Pons (tissue), 1 donor: ENCODE measurements at places on chromosomes 3 and 15.
A peak's percentile ranks its signal among the peaks of the same experiment; 100 is the strongest.

DNA sequence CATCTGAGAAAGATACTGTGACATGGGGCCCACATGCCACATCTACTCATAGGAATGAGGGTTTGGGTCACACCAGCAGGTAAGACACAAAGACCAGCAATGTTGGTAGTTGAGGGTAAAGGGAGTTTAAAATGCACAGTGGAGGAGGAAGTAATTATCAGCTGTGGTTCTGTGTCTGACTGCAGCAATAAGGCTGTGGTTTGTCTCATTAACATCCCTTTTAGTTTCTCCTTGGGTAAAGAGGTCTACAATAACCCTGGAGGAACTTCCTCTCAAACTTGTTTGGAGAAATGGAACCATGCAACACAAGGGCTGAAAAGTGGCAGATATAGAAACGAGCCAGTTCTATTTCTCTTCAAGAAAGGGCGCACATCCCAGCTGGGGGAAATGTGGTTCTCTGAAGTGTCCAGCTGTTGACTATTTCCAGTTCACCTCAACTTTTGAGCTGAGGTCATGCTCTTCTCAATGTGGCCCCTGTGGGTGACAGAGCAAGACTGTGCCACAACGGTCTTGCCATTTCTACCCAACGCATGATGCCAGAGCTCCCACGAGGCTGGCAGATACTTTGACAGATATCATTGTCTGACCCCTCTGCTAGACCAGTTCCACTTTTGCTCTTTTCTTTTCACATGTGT lies 234.3 kb downstream of the SQOR start:
- DNase-seq, result no peak

GRCh38 chr15:45116482-45117307 lies 2.6 kb downstream of the DUOXA2 start:
- DNase-seq, result no peak

DNA sequence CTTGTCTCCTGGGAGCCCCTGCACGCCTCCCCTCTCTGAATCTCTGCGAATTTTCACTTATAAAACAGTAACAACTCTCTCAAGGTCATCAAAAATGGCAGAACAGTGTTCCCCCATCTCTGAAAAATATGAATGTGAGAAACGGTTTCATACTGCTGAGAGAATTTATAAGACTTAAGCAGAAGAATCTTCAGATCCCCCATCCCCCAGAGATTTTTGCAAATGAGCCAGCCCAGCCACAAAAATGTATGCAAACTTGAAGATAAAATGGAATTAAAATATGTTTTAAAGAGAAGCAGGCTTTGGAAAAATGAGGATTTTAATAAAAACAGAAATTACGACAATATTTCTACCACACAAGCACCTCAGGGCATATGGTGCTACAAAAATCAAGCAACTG lies 173.0 kb downstream of the STT3B start:
- no peak for DNase-seq

GRCh38 chr3:43996379-43997301 lies 245.0 kb upstream of the TOPAZ1 start:
- peak; percentile 24 for DNase-seq

- no peak for DNase-seq
These were observed 157.7 kb downstream of the NECTIN3 start for GRCh38 chr3:111229301-111229700.

DNA sequence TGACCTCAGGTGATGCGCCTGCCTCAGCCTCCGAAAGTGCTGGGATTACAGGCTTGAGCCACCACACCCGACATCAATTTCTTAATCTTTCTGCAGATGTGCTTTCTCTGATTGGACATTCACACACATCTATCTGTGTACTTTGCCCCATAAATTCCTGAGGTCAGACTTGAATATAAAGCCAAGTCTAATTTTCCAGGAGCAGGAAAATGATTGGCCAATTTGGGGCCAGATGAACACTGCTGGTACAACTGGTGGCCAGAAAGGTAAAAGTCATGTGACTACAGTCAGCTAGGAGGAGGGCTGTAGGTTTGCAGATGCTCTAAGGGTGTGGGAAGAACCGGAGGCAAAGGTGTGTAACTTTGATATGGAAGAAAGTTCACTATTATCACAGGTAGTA lies 3.2 kb upstream of the RAD51 start:
- no peak for DNase-seq

GRCh38 chr3:170418422-170419398 lies at the start of gene CLDN11:
TSS of gene CLDN11 (plus strand) at chr3:170418868. CDS start at chr3:170419067, 199 bp downstream.
- peak; percentile 89 for DNase-seq

DNA sequence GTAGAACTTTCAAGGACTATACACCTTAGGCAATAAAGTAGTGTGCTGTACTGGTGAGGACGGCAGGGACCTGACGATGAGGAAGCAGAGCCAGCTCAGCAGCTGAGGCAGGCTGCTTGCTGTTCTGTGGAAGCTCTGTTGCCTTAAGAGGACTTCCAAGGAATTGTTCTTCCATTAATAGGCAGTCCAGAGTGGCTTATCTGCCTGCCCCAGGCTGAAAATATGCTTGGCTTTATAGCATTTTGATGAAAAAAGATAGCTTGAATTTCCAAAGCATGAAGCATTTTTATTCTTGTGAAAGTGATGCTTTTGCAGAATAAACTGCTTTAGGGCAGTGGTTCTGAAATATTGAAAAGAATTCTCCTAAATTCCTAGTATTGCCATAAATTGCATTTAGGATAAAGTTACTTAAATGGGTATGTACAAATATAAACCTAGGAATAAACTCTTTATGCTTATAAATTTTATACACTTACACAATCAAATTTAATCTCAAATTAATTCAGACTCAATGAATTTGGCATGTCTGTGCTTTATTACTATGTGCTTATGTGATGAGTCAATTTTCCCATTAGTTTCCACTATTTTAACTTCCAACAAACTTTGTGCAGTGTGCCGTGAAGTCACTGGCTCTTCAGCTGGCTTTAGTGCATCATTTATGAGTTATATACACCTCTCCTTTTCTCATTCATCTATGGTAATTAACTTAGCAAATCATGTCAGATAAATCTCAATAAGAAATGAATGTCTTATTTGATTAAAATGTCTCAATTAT lies 231.0 kb upstream of the RASGRP1 start:
- no peak for DNase-seq

GRCh38 chr3:13896473-13897154 lies 16.7 kb upstream of the WNT7A start:
- peak; percentile 69 for DNase-seq

- DNase-seq, result no peak
These were observed 236.9 kb downstream of the CADPS start for GRCh38 chr3:62638316-62638715.

GRCh38 chr3:194910414-194910984 lies 224.8 kb downstream of the FAM43A start:
- DNase-seq, result peak; percentile 16

GRCh38 chr3:179503640-179504039 lies 52.4 kb upstream of the GNB4 start:
- no peak for DNase-seq

GRCh38 chr3:178336336-178336735 lies 199.9 kb upstream of the KCNMB2 start:
- no peak for DNase-seq

- DNase-seq, result no peak
These were observed 178.5 kb upstream of the ZBTB20 start for GRCh38 chr3:115325539-115325938.

GRCh38 chr15:101119181-101119580 lies 132.7 kb downstream of the CHSY1 start:
- DNase-seq, result no peak

DNA sequence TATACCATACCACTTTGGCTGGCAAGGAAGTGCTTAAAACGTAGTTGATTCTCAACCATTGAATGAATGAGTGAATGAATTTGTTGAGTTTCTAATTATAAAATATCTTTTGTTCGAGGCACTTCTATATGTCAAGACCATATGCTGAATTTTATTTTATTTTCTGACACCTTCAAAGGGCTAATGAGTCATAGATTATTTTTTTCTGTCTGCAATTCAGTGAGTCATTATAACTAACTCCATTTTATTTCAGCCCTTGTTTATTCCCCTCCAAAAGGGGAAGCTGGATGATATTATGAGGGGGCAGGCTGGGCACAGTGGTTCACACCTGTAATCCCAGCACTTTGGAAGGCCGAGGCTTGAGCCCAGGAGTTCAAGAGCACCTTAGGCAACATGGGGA lies 142.4 kb downstream of the P2RY1 start:
- DNase-seq, result no peak

- DNase-seq, result no peak
These were observed 91.5 kb upstream of the FAM174B start for GRCh38 chr15:92747047-92747446.

DNA sequence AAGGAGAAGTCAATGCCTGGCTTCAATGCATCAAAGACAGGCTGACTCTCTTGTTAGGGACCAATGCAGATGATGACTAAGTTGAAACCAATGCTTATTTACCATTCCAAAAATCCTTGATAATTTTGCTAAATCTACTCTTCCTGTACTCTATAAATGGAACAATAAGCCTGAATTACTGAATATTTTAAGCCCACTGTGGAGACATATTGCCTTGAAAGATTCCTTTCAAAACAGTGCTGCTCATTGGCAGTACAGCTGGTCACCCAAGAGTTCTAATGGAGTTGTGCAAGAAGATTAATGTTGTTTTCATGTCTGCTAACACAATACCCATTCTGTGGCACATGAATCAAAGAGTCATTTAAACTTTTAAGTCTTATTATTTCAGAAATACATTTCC lies 181.0 kb upstream of the CBLB start:
- DNase-seq, result no peak

- DNase-seq, result no peak
These were observed 69.3 kb downstream of the CLSTN2 start for GRCh38 chr3:140004271-140004670.

- DNase-seq, result no peak
These were observed 175.5 kb downstream of the CFAP20DC start for GRCh38 chr3:58874248-58874741.

- no peak for DNase-seq
These were observed 2.1 kb upstream of the SEMA3B start for GRCh38 chr3:50266836-50267235.

DNA sequence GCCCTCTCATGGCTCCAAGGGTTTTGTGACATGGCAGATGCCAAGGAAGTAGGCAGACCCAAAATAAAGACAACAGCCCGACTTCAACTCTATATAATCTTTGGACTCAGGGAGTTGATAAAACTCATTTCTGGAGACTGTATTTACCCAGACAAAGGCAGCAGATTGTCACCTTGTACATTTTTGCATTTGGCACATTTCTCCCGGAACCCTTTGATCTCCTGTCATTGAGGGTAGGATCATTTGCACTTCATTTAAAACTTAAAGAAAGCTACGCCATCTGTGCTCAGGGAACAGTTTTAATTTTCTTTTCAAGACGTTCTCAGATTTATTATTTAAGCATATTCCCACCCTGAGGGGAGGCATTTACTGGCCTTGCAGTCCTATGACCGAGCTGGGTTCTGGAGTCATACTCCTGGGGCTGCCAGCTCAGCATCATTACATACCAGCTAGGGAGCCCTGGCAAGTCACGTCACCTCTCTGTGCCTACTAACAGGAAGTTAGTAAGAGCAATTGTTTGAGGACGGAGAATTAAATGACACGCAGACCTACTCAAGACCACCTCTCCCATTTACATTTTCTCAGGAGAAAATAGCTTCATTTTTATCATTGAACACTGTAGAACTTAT lies 5.9 kb downstream of the CDCP1 start:
- peak; percentile 11 for DNase-seq

DNA sequence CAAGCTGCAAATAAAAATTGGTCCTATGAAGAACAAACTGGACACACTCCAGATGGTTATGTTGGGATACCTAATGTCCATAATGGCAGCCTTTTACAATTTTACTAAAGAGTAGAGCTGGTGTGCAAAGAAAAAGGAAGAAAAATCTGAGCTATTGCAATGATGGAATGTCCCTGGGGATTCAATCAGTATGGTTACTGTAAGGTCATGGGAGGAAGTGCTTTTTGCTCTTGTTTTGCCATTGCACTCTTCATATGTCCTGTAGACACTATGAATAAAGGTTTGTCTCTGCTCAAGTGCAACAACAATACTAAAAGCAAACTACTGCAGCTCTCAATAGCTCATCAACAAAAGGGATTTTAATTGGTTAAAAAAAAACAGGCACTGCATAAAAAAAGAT lies 5.4 kb downstream of the PFN2 start:
- peak; percentile 15 for DNase-seq

DNA sequence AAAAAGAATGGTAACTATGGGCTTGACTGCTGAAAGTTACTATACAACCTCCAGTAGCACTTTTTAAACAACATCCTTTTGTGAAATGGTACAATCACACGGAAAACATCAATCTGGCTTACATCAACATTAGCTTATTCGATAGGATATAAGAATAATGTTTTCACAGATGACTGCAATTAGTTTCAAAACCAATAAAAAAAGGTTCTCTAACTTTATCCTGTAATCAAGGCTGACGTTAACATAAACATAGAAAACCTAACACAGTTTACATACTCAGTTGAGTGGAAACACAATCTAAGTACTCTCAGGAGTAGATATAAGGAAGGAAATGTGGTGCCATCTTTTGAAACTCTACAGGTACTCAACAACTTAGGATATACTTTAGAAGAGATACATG lies 102.2 kb downstream of the DLG1 start:
- no peak for DNase-seq

DNA sequence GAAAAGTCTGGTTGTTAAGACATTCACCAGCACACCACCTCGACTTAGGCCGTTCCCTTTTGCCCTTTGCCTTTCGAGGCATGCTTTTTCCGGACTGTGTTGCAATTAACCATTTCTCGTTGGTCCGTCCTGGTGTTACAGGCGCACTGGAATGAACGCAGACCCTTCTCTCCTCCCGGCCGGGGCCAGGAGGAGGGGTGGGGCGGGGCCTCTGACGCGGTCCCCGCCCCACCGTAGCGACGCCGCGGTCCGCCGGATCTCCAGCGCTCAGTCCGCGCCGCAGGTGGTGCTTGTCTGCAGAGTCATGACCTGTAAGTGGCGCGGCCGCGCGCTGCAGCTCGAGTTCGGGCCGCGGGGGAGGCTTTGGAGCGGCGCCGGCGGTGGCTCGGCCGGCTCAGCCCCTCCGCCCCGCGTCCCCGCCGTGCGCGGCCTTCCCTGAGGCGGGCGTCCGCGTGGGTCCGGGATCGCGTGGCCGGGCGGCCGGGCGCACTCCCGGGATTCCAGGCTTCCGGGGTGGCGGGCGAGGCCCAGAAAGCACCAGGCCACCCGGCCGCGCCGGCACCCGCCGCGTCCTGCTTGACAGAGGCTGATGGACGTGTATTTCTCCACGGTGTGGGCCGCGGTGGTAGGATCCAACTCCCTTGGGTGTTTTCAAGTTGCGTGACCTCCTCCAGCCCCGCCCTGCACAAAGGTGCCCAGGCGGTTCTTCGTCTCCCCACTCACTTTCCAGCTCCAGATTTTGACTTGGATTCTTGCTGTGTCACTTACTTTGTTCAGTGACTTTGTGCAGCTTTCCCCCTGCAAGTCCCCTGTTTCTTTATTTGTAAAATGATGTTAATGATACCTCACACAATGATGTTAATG lies at the start of gene NIT2:
NIT2 (plus strand) TSS at position 270 of the 864 bp plus-strand sequence; CDS start at position 305, 35 bp downstream.
- peak; percentile 56 for DNase-seq
